Vagina (tissue), 2 donors: ENCODE measurements at places on chromosomes 12 and 14.

DNA sequence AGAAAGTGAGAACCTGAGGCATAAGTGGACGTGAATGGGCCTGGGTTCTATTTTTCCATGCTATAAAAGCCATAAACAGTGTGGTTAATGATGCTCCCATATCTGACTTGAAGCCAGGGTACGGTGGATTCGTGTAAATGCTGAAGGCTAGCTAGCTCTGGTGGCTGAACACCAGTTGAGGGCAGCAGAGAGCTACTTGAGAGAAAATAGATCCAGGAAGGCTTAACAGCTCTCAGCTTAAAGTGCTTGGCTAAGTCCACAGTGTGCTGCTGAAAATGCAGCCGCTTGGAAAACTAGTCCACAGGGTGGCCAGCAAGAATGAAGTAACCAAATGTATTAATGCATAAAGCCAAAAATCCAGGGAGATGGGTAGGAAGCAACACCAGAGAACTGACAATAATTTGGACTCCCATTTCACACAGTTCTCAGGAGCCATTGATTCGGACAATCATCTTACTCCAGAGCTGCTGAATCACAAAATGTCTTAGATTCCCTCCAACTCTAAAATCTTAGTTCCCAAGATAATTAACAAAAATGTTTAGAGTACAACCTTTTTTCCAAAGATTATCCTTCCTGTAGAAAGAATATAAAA, 15.0 kb upstream of the FOXG1 start:
- no peak for DNase-seq

DNA sequence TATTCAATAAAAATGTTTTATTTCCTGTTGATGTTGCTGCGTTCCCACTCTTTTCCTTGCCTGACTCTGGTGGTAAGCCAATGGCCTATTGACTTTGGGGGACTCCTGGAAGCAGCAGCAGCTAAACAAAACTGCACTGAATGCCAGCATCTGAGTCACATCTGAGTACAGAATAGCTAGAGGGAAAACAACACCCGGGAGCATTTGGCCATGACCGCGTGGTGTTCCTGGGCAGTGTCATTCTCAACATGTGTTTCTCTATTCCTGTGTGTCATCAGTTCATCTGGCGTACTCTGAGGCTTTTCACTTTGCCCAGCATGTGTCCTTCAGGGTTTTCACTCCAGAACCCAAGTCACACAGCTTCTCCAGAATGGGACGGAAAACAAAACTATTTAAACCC, 238.8 kb downstream of the PAWR start:
- no peak for DNase-seq

- DNase-seq = no peak
These were observed 761.1 kb downstream of the TMEM121 start for GRCh38 chr14:106287506-106287905.

GRCh38 chr12:54439521-54440255, 20.6 kb upstream of the ITGA5 start:
- no peak for DNase-seq

DNA sequence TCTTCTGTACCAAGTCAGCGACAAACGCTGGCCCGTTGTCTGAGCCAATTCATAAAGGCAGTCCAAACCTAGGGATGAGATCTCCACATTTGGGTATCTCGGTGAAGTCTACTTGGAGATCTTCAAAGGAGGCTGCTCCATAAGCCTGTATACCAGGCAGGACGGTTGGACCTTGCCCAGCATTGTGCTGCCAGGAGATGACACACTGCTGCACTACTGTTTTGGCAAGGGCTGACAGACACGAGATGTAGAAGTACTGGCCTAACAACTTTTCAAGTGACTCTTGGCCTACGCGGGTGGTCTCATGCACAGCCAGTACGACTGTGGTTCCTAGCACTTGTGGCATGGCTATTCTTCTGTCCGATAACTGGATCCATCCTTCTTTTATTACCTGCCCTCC, 135.3 kb downstream of the SLC38A6 start:
- DNase-seq = no peak

DNA sequence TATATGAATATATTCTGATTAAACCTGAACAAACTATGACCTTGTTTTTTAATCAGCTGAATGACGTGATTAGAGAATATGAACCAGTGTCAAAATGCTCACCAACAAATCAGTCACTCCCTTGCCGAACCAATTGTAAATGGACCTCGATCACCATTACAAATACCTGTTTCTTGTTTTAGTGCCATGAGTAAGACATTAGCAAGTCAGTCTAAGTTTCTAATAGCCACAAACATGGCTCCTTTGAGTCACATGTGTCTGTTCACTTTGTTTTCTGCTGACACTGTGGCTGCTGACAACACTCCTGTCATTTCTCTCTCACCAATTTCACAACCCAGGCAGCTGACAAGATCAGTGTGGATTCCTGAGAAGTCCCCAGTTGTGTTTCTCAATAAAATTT, 286.2 kb upstream of the MDGA2 start:
- DNase-seq = no peak

DNA sequence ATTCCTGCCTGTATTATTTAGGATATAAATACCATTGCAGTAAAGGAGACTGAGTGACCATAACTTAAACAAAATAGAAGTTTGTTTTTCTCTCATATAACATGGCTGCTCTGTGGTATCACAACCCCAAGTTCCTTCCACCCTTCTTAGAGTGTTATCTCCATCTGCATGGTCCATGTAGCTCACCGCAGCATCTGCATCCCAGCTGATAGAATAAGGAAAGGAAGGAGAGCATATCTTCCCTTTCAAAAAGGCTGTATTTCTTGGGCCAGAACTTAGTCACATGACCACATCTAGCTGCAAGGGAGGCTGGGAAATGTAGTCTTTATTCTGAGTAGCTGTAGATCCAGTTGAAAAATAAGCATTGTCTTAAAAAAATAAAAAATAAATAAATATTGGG, 184.8 kb upstream of the NUDT4 start:
- no peak for DNase-seq

DNA sequence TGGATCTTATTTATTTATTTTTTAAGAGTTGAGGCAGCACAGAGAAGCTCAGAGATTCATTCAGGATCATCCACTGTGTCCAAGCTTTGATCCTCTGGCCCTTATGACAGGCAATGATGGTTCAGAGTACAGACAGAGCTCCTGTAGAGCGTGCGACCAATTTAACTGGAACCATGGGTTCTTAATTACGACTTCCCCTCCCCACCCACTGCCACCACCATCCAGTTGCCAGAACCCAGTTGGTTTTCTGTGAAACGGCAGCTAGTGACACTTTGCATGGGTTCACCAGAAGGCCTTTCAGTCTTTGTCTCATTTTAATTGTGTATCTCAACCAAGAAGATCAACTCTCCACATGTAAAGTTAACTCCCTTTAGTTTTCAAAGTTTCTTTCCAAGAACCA, 478.2 kb downstream of the ZFP36L1 start:
- no peak for DNase-seq

- DNase-seq = no peak
These were observed 31.2 kb downstream of the TMEM132C start for GRCh38 chr12:128298091-128298748.

GRCh38 chr12:69872804-69873203, 47.8 kb downstream of the MYRFL start:
- no peak for DNase-seq

GRCh38 chr14:100691395-100692056, 35.2 kb upstream of the DLK1 start:
- no peak for DNase-seq
